ENCODE measurements at places on chromosomes 5 and 9.

GRCh38 chr9:101716629-101717028, 21.8 kb downstream of the GRIN3A start:
- no peak for ATAC-seq

GRCh38 chr5:14595891-14596290, 14.3 kb downstream of the OTULINL start:
- ATAC-seq = no peak

DNA sequence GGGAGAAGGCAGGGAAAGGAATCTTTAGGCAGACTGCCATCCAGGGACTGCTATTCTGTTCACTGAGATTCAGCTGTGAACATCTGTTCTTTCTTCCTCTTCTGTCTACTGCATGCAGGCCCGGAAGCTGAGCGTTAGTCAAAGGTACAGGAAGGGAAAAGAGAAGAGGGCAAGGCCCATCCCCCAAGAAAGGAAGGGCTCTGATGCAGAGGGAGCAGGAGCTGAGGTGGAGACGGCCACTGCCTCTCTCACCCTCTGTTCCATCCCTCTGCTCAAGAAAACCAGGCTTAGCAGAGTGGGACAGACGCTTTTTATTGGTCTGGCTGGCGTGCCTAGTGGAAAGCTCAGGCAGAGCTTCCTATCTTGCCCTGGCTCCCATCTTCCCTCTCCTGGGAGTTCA, 57.6 kb downstream of the PFDN1 start:
- no peak for ATAC-seq

DNA sequence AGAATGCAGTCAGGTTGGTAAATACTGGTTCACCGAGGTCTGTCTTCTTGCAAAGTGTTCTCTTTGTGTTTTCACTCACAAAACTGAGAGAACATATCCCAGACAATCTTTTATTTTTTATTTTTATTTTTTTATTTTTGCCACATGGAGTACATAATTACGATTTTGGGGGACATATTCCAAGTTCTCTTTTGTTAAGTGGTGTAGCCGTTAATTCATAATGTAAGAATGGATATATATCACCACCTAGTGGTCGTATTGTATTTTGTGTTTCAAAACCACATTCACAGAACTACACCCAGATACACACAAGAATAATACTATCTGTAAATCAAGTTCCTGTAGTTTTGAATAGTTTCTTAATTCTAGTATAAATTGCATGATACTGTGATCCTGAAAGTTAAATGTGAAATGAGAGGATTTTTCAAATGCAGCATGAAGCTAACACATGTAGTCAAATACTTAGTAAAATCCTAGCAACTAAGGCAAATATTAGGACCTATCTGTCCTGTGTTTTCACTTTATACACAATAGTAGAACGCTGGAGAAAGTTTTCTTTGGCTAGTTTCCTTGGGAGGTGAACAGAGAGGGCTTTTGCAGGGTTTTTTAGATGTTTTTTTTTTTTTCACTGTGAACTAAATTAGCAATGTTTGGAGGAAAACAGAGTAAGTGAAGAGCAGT, 92.7 kb downstream of the VCAN start:
- ATAC-seq = no peak

DNA sequence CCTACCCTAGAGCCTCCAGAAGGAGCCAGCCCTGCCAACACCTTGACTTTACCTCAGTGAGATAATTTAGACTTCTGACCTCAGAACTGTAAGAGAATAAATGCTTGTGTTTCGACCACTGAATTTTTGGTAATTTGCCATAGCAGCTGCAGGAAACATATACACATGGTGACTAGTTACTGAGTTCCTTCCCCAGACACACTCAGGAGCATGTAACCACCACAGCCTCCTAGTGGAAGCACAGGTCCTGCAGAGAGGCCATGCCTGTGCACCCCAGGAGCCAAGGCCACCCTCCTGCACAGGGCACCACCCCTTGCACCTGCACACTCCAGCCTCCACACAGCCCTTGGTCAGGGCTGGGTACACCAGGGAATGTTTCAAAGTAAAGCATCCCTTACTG, 7.6 kb upstream of the CAMSAP1 start:
- no peak for ATAC-seq

DNA sequence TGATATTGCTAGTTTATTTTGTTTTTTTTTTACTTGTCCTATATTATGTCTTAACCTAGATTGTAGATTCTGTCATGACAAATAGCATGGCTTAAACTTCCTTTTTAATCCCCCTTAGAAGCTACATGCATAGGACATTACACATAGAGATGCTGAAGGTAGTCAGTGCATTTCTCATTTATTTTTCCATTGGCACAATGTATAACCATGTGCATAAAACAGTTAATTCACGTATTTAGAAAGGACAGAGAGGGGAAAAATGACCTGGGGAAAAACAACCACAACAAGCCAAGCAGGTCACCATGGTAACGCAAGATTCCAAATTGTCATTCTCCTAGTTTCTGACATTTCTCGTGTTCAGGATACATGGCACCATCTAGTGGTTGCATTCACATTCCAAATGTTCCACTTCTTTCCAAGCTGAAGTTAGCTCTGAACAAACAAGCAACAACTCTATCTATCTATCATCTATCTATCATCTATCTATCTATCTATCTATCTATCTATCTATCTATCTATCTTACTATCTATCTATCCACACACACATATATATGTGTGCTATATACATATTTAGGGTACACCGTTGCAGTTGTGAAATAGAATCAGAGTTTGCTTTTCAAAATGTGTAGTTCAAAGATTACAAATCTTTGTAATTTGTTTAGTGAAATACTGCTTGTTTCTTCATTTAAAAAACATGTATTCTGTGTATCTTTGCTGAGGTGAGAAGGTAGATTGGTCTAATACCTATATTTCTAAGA, 487.2 kb upstream of the ST8SIA4 start:
- no peak for ATAC-seq

DNA sequence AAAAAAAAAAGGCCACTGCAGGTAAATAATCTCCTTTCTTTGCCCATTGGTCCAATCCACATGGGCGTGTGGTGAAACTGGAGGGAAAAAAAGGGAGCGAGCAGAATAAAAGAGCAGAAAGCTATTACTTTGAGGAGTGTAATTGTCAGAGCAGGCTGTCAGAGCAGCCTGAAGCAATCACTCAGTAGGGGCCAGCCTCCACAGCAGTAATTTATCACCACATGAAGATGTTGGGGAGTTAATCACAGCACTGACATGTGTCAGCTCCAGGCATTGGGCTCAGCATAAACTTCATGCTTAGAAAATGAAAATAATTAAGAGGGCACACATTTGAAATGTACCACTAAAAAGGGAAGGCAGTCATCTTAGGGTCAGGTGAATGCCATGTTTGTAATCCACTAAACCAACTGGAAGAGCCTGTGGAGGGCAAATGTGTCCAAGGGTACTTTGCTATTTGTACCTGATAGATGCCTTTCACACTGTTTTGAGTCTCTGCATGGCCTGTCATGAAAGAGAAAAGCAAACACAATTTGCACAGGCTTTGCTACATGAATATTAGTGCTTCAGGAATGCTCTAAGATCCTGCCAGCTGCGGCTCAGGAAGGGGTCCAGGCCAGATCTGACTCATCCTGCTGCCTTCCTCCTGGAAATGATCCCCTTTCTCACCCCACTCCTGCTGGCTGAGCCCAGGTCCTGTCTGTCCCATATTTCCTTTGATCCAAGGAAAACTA, 2.9 kb upstream of the PTGER4 start:
- no peak for ATAC-seq

DNA sequence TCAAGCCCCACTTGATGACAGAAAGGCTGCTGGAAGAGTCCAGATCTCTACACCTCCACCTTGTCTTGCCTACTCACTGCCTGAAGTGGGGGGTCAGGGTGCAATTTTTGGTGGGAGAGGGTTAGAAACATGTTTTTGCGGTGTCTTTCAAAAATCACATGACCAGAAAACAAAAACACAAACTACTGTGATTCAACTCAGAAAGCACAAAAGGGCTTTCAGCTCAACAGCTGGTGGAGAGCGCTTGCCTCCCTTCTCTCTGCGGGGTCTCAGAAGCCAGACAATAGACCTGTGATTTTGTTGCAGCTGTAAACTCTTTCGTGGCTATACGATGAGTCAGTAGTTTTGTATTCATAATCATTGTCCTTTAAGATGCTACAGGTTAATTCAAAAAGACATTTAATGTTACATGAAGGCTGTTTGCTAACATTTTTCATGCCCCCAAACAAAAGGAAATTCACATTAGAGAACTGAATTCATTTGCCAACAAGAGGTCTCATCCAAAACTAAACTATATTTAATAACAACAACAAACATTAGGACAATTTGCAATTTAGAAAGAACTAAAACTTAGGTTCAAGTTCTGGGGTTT, 172.6 kb upstream of the RAI14 start:
- ATAC-seq = no peak

DNA sequence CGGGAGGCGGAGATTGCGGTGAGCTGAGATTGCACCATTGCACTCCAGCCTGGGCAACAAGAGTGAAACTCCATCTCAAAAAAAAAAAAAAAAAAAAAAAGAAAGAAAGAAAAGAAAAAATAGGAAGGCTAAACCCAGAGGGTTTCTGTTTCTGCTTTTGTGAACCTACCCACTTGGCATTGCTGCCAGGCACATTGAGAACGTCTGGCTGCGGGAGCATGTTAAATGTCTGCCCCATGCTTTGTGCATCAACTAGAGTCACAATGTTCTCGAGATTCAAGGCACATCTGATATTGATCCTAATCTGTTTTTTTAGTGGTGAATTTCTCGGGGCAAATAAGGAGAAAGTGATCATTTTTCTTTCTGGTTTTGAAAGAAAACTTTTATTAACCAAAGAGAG, 2.8 kb downstream of the SLC25A25 start:
- no peak for ATAC-seq

- no peak for ATAC-seq
Measured at GRCh38 chr5:34535944-34536623, 120.0 kb upstream of the RAI14 start.

GRCh38 chr5:10704949-10705621, 55.9 kb downstream of the DAP start:
- ATAC-seq = peak; percentile 42

- ATAC-seq = no peak
Measured at GRCh38 chr9:86672966-86673365, 274.3 kb downstream of the GAS1 start.

DNA sequence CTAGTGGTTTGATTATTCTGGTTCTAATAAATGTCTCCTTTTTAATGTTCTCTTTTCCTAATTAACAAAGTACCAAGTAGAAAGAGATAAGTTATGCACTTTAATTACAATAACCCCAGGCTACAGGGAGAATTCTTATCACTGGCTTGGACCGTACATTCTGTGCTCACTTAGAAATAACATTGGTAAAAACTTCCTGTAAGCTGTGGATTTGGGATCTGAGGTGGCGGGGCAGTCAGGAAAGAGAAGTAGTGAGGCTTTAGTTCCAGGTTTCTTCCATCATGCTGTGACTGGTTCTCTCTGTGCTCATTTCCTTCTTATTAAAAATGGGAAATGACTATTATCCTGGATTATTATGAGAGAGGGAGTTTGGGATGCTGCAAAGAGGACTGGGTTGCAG, 142.0 kb downstream of the EGFLAM start:
- ATAC-seq = no peak

GRCh38 chr5:150184990-150185912, 4.6 kb upstream of the SLC6A7 start:
- ATAC-seq = no peak

DNA sequence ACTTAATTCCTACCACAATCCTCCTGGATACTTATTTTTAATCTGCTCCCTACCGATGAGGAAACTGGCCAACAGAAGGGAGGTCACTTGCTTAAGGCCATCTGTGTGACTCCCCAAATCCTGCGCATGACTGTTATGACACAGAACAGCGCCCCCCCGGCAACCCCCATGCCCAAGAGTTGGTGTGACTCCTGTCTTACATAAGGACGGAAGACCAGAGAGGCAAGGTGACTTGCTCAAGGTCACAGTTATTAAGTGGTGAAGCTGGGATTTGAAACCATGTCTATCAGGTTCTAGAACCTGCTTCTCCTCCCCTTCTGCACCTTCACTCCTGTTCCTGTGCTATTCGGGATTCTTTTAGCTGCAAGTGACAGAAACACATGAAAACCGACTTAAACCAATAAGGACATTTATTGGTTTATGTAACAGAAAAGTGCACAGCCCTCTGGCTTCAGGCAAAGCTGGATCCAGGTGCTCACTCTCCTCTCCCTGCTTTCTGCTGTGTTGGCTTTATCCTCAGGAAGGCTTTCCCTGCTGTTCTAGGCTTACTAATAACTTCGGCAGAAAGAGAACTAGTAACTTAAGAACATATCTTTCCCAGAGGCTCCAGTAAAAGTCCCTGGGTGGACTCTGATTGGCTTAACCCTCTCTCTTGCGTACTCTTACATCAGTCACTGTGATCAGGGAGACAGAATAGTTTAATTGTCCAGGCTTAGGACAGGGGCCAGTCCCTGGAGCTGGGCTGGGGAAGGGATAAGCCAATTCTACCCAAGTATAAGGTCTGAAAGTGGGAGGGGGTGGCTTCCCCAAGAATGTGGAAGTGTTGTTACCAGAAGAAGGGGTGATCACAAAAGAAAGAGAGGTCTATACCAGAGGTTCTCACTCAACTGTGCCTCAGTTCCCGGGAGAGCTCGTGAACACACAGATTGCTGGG, 43.7 kb downstream of the FGF18 start:
- no peak for ATAC-seq

DNA sequence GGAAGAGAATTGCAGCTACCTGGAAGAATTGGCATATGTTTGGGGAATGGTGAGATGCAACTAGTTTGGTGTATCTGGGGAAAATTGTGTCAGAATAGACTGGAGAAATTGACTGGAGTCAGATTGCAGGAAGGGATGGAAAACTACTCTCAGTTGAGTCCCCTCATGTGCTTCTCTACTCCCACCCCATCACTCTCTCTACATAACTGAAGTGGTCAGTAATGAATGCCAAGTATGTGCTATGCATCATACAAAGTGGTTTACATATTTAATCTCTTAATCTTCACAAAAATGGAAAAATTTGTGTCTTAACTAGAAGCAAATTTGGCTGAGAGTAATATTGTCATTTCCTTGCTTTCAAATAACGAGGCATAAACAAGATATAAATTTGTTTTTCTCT, 146.4 kb upstream of the TNC start:
- no peak for ATAC-seq

- ATAC-seq = no peak
Measured at GRCh38 chr5:154267516-154267915, 77.0 kb downstream of the GALNT10 start.

GRCh38 chr5:39225405-39226099, 6.2 kb upstream of the FYB1 start:
- no peak for ATAC-seq

GRCh38 chr9:92752812-92753404, 11.7 kb downstream of the BICD2 start:
- ATAC-seq = no peak

GRCh38 chr5:159917994-159918393, 1.7 kb downstream of the ADRA1B start:
- ATAC-seq = no peak

GRCh38 chr9:22244139-22245011, 202.2 kb upstream of the DMRTA1 start:
- ATAC-seq = no peak

Measured in stimulated activated memory B cell treated with anti-CD40 and anti-IgM and Interleukin-4, amounts not matched to agents 10 μg/mL and 1 μg/mL and 100 μg/mL, for 72 hours (primary cell).